ENCODE measurements at places on chromosomes 11 and 22.

DNA sequence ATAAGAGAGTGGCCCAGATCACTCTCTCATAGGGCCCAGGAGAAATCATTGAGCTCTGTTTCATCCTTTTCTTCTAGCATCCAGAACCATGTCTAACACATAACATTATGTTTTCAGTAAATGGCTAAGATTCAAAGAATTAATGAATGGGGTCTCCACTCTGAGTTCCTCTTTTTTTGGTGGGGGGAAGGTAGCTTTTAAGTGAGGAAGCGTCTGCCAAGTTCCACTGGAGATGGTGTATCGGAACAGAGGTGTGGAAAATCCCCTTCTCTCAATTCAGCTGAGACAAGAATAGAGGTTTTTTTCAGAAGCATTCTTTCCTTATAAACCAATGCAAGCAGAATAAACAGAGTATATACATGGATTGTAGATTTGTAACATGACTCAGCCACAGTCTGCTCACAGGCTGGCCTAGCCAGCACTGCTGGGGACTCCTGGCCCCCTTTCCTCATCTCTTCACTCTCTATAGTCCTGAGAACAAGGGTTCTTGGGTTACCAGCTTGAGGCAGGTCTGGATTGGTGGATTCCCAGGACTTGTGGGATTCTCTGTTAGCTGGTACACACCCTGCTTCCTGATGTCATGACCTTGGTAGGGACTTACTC lies 97.2 kb downstream of the TRAF6 start:
- no peak overlapping the region for H3K4me3 ChIP-seq
- no peaks in the 10 kb centered on the region for H3K36me3 ChIP-seq
- peak; percentile 87 for DNase-seq

DNA sequence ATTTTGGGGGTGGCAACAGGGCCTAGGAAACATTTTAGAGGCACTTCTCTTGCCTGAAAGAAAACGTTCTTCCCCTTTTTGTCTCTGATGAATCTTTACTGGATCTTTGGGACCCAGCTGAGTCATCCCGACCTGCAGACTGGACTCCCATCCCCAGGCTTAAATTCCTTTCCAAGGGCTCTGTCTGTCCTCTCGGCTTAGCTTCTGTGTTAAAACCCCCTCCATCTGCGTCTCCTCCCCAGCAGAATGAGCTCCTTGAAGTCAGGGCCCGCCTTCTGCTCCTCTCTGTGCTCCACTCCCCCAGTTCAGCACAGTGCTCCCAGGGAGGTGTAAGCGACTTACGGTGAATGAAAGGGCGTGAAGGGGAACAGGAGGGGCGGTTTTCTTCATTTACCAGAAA lies 895 bp upstream of the DAGLA start:
- H3K36me3 ChIP-seq, result no peaks in the 10 kb centered on the region
- H3K27ac ChIP-seq, result no peak overlapping the region
- peaks cover 4% of the 10 kb centered on the region for H3K4me1 ChIP-seq
- no peak overlapping the region for H3K4me3 ChIP-seq
- DNase-seq, result no peak

GRCh38 chr22:47175151-47176025 lies 412.9 kb downstream of the TBC1D22A start:
- peak; percentile 88 for DNase-seq
- peaks cover 10% of the 10 kb centered on the region for H3K4me1 ChIP-seq
- H3K4me3 ChIP-seq, result no peak overlapping the region
- H3K27me3 ChIP-seq, result no peaks in the 10 kb centered on the region

- H3K36me3 ChIP-seq, result no peaks in the 10 kb centered on the region
- H3K4me3 ChIP-seq, result no peak overlapping the region
- DNase-seq, result peak; percentile 34
Observed at GRCh38 chr22:22720201-22720723, 75.8 kb downstream of the GGTLC2 start.

- no peaks in the 10 kb centered on the region for H3K36me3 ChIP-seq
- no peak overlapping the region for H3K4me3 ChIP-seq
- DNase-seq, result no peak
- peaks cover 7% of the 10 kb centered on the region for H3K27me3 ChIP-seq
- no peak overlapping the region for H3K27ac ChIP-seq
- no peaks in the 10 kb centered on the region for H3K4me1 ChIP-seq
Observed at GRCh38 chr22:22735695-22736611, 91.5 kb downstream of the GGTLC2 start.

DNA sequence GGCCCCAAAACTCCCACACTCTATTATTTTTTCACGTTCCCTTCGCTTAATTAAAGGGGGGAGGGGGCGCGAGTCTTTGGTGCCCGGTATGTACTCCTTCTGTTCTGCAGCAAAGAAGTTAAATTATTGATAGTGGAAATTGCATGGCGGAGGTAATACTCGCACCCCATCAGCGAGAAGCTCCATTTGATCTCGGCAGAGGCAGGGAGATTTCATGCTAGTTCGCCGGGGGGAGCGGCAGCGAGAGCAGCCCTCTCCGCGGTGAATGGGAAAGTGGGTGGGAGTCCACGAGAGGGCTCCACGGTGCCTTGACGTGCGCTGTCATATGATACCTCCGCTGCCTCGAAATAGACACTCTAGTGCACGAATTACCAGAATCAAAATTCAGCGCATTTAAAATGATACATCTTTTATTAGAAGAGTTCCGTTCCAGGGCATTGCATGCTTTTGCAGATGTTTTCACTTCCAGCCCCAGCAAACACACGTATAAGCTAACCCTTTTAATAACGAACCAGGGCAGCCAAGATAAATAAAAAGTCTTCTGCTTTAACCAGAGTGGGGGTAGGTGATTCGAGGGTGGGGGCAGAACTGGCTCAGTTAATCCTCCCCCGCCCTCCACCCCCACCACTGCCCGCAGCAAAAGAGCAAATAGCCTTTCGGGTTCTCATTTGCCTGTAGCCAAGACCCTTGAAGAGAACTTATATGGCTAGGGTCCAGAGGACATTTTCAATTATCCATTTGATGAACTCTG lies 1.3 kb upstream of the BDNF start:
- DNase-seq, result peak; percentile 89
- peaks cover 8% of the 10 kb centered on the region for H3K4me1 ChIP-seq
- no peaks in the 10 kb centered on the region for H3K27me3 ChIP-seq
- peak overlapping the region; percentile 99 for H3K27ac ChIP-seq
- H3K36me3 ChIP-seq, result peaks cover 6% of the 10 kb centered on the region

GRCh38 chr22:26542831-26543230 lies 30.6 kb upstream of the TFIP11 start:
- no peaks in the 10 kb centered on the region for H3K4me1 ChIP-seq
- H3K4me3 ChIP-seq, result no peak overlapping the region
- no peak for DNase-seq
- H3K36me3 ChIP-seq, result peaks cover 17% of the 10 kb centered on the region
- no peak overlapping the region for H3K27ac ChIP-seq

DNA sequence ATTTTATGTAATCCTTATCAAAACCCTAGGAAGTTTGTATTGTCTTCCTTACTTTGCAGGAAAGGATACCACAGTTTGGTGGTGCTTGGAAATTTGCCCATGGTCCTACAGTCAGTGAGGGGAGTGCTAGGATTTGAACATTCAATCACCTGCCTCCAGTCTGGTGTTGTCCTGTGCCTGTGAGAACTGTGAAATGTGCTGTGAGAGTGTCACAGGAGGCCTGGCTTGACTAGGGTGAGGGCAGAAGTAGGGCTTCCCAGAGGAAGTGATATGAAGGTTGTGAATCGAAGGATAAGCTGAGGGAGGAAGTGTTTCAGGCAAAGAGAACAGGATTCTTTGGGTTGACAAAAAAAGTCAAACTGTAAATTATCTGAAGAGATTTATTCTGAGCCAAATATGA lies 424.4 kb downstream of the TMEM135 start:
- no peaks in the 10 kb centered on the region for H3K4me1 ChIP-seq
- no peak for DNase-seq
- H3K4me3 ChIP-seq, result no peak overlapping the region
- no peaks in the 10 kb centered on the region for H3K27me3 ChIP-seq
- no peaks in the 10 kb centered on the region for H3K36me3 ChIP-seq

DNA sequence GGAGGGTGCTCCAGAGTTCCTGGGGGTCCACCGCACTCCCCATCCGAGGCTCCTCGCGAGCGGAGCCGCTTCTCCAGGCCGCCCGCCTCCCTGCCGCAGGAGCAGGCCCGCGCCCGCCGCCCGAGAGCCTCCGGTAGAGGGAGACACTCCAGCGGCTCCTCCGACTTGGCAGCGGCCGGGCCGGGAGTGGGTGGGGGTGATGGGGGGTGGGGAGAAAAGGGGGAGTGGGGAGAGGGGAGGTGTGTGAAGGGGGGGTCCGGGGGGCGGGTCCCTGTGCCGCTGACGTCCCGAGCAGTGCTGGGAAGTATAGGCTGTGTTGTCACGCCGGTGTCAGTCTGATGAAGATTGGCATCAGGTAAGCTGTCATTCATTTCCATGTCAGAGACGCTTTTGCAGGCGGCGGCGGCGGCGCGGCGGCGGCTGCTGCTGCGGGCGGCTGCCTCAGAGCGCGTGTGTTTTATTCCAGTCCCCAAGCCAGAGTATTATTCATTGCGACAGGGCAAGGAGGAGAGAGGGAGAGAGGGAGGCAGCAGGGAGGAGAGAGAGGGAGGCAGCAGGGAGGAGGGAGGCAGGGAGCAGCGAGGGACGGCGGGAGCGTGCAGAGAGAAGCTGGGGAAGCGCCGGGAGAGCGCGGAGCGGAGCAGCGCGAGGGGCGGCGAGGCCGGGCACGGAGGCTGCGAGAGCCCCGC lies at the start of gene PKNOX2:
Gene PKNOX2 (plus strand): TSS at position 330 of the 689 bp plus-strand sequence. CDS start 186,555 bp downstream, outside the sequence.
- peak; percentile 67 for DNase-seq
- H3K4me3 ChIP-seq, result peak within 1 kb of the TSS; percentile 65
- peak within 1 kb of the TSS; percentile 80 for H3K27ac ChIP-seq
- H3K27me3 ChIP-seq, result peaks cover 2% of the 10 kb centered on the region
- peaks cover 5% of the 10 kb centered on the region for H3K4me1 ChIP-seq

GRCh38 chr22:29203488-29204454 lies 1.9 kb upstream of the EMID1 start:
- no peak overlapping the region for H3K4me3 ChIP-seq
- H3K27me3 ChIP-seq, result peaks cover 13% of the 10 kb centered on the region
- no peak overlapping the region for H3K27ac ChIP-seq
- H3K4me1 ChIP-seq, result peaks cover 9% of the 10 kb centered on the region
- DNase-seq, result no peak
- H3K36me3 ChIP-seq, result no peaks in the 10 kb centered on the region

GRCh38 chr11:114036147-114036811 lies 23.2 kb upstream of the ZBTB16 start:
- H3K36me3 ChIP-seq, result no peaks in the 10 kb centered on the region
- H3K4me3 ChIP-seq, result peak overlapping the region; percentile 5
- peak; percentile 18 for DNase-seq
- H3K27me3 ChIP-seq, result peaks cover 10% of the 10 kb centered on the region
- H3K4me1 ChIP-seq, result no peaks in the 10 kb centered on the region

DNA sequence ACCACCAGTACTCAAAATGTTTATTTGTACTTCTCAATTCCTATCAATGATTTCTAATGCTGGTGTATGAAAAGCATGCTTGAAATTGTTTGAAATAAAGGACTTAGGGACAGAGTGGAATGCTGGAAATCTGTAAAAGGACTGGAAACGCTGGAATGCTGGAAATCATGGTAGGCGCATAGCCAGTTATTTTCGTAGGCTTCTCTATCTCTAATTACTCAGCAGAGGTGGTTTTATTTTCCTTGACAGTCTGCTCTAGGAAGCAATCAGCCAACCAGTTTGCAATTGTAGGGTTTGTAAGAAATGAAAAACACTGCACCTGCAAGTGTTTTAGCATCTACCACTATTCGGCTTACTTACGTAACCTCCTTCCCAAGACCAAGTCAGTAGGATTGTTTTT lies 788 bp downstream of the LIN7C start:
- DNase-seq, result peak; percentile 13
- 0 out of 2 replicates have a peak, but pooled peaks cover 2% of the 10 kb centered on the region for H3K36me3 ChIP-seq
- H3K4me1 ChIP-seq, result peaks cover 2% of the 10 kb centered on the region
- H3K4me3 ChIP-seq, result peak overlapping the region; percentile 73
- no peaks in the 10 kb centered on the region for H3K27me3 ChIP-seq
- peak overlapping the region; percentile 87 for H3K27ac ChIP-seq

DNA sequence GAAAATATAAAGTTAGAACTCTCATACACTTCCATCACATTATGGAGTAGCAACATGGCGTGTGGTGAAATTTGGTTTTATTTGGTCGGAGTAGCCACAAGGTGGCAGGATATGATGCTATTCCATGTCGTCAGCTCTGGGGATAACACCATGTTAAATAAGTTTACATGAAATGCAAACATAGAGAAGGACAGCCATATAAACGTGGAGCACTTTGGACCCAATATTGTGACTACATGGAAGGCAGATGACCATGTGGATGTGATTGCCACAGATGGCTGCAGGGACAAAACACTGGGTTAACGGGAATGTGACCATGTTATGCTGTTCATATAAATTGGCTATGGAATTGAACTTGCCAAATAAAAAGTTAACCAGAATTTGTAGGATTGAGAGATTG lies 21.0 kb downstream of the OR5M11 start:
- no peaks in the 10 kb centered on the region for H3K36me3 ChIP-seq
- no peak for DNase-seq
- no peak overlapping the region for H3K4me3 ChIP-seq
- no peak overlapping the region for H3K27ac ChIP-seq

GRCh38 chr11:58286249-58286648 lies 18.2 kb upstream of the OR10W1 start:
- no peak overlapping the region for H3K27ac ChIP-seq
- no peaks in the 10 kb centered on the region for H3K27me3 ChIP-seq
- peak; percentile 60 for DNase-seq
- no peak overlapping the region for H3K4me3 ChIP-seq

GRCh38 chr22:36554098-36554497 lies 25.1 kb upstream of the EIF3D start:
- no peak overlapping the region for H3K27ac ChIP-seq
- no peaks in the 10 kb centered on the region for H3K4me1 ChIP-seq
- no peak overlapping the region for H3K4me3 ChIP-seq

DNA sequence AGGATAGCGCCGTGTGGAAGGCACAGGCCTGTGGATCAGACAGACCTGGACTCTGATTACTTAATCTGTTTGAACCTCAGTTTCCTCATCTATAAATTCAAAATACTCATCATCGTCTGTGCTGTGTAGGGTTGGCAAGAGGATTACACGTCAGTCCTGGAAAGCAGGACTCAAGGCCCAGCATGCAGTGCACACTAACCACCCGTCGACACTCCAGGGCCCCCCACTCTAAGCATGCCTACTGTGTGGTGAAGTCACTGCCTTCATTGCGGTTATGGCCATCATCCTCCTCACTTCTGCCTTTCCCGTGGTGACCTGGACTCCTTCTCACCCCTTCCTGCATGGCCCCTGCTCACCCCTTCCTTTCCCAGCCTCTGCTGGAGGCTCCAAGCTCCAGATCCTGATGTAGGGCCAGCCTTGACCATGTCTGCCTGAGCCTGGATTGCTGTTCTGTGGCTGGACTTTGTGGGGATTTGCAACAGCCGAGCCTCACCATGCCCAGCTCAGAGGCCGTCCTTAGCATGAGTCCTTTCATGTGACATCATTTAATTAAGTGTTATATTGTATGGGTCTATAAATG lies 1158.0 kb downstream of the TBC1D22A start:
- no peaks in the 10 kb centered on the region for H3K27me3 ChIP-seq
- H3K27ac ChIP-seq, result no peak overlapping the region
- no peaks in the 10 kb centered on the region for H3K36me3 ChIP-seq

DNA sequence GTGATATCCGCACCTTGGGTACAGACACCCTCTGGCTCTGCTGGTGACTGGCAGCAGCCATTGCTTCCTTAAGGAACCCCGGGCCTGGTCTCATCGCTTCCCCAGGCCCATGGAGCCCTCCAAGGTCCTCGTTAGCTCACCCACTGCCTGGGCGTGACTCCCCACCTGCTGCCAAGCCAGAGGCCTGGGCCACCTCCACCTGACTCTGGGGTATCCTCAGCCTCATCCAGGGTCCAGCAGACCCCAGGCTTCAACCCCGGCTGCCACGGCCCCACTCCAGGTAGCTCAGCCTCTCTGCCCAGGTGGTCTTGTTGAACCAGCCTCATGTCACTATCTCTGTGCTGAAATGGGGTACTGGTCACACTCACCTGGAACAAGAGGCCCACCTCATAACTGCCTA lies 337.9 kb downstream of the BRD1 start:
- no peak for DNase-seq
- no peaks in the 10 kb centered on the region for H3K27me3 ChIP-seq
- no peak overlapping the region for H3K4me3 ChIP-seq
- H3K36me3 ChIP-seq, result no peaks in the 10 kb centered on the region
- no peaks in the 10 kb centered on the region for H3K4me1 ChIP-seq

Data from IMR-90 (cell line).